ENCODE measurements at places on chromosomes 3 and 15.

GRCh38 chr3:182969277-182969676 is 11.1 kb downstream of the DCUN1D1 start:
- DNase-seq = no peak

DNA sequence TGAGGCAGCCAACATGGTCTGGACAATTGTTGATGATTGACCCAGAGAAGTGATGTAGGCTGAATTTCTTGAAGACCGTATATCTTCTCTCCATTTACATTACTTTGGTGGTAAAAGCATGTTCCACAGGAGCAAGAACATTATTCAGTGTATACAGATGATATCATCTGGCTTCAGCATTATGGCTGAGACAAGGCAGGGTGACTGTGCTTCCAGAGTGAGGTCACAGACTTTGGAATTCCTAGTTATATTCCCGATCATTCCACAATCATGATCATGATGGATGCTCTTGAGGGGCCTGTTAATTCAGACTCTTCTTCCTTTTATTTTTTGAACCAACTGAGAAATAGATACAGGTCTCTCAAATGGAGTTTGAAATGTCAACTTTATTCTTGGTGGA is 19.0 kb downstream of the PLS1 start:
- DNase-seq = no peak

GRCh38 chr3:8734908-8735307 is 1.3 kb downstream of the CAV3 start:
- DNase-seq = no peak

DNA sequence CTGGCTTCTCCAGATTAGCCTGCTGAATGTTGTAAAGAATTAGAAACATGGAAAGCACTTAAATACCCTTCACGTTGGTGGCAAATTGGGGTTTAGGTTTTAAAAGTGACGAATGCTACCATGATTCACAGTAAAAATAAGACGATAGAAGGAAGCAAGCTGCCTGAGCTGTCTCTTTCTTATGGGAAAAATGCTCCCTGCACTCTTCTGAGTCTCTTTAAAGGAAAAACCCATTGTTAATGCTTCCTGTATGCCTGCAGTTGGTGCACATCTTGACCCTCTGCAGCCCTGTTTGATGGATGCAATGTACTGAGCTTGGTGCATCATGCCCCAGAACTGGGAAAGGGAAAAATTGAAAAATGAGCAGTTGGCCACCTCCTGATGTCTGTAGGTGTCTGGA is 258.6 kb upstream of the RASGRP1 start:
- DNase-seq = no peak

DNA sequence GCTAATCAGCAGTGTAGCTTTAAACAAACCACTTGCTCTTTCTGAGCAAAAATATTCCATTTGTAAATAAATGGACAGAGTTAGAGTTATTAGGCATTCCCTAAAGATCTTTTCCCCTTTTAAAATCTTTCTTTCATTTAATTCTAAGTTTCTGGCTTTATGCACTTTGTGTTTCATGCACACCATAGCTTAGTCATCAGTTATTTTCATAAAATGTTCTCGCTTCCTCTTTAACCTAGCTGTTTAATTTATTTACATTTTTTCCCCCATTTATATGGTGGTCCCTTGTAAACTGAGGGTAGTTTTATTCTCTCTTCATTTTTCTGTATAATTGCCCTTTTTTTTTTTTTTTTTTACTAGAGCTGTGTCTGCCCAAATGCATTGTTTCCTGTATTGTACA is 315.0 kb upstream of the LRRFIP2 start:
- no peak for DNase-seq

DNA sequence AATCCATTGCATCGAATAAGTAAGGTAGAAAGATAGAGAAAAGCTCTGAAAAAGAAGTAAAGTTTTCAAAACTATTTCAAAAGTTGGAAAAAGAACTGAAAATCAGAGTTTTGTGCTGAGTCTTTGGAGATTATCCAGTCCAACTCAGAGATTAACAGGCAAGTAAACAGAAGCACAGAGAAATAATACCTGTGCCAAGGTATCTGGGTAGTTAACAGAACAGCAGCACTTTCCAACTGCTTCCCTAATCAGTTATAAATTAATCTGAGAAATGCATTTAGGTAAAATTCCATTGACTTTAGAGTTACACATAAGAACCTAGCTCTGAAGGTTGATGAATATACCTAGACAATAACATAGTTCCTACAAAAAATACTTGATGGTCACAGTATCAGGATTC is 355.3 kb downstream of the TBC1D5 start:
- DNase-seq = no peak

- DNase-seq = no peak
Observed at GRCh38 chr15:54428596-54428995, 450.4 kb downstream of the UNC13C start.

GRCh38 chr3:59820352-59820934 is 770.6 kb upstream of the CFAP20DC start:
- DNase-seq = no peak

DNA sequence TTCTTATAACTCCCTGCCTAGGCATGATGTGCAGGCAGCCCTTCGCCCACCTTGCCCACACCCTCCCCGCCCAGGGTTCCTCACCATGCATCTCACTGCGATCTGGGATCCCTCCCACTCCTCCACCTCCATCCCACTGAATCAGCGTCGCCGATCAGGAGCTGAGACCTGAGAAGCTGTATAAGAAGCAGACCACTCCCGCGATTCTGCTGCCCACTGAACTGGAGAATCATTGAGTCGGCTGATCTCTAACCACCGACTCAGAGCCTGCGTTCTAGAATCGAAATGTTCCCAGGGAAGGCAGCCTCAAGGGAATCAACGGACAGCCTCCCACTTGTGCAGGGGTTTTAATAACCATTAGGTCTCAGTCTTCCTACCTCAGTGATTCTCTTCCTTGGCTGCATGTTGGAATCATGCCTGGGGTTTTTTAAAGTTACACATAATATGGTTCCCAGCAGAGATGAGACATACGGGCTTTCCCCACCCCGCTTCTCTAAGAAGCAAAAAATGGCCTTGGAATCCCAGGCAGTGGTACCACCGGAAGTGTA is 60.2 kb downstream of the TMEM44 start:
- no peak for DNase-seq

- no peak for DNase-seq
Observed at GRCh38 chr3:13881536-13882410, 1.9 kb upstream of the WNT7A start.

- no peak for DNase-seq
Observed at GRCh38 chr3:151085227-151085888, at the start of gene MED12L. TSS of gene MED12L (plus strand) at chr3:151085664. CDS start at chr3:151086927, 1,263 bp downstream.

- DNase-seq = no peak
Observed at GRCh38 chr3:169128579-169128978, 534.9 kb downstream of the MECOM start.

DNA sequence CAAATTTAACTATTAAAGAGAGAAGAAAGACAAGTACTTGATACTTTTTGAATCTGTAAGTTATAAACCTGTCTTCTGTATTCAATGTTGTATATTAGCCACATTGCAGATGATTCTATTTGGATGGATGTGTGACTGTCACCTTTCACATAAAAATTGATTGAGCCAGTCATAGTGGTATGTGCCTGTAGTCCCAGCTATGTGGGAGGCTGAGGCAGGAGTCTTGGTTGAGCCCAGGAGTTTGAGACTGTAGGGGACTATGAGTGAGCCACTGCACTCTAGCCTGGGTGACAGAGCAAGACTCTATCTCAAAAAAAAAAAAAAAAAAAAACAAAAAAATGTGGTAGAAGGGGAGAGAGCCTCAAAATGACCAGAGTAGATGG is 12.3 kb downstream of the CACNA1D start:
- no peak for DNase-seq

- DNase-seq = no peak
Observed at GRCh38 chr15:38514601-38515000, 50.0 kb downstream of the RASGRP1 start.

DNA sequence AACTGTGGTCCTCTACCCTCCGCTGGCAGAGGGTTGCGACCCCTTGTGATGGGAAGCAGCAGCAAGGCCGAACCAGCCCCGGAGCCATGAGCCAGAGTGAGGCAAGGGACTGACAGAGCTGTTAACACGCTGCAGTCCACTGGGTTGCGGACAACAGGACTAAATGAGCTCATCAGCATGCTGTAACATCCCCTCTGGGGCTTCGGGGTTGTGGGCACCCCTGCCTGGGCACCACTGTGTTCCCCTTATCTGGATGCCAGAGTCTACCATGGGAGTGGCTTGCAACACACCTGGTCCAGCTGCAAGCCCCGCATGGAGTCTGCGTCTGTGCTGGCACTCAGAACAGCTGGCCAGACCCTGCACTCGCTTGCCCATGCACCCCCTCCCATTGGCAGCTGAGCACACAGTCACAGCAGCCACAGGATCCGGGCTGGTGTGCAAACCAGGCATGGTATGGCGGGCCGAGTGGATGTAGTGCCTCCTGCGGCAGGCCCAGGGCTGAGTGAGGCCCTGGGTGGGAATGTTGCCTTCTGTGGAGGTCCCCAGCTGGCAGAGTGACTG is 404.2 kb downstream of the PLCL2 start:
- DNase-seq = no peak

DNA sequence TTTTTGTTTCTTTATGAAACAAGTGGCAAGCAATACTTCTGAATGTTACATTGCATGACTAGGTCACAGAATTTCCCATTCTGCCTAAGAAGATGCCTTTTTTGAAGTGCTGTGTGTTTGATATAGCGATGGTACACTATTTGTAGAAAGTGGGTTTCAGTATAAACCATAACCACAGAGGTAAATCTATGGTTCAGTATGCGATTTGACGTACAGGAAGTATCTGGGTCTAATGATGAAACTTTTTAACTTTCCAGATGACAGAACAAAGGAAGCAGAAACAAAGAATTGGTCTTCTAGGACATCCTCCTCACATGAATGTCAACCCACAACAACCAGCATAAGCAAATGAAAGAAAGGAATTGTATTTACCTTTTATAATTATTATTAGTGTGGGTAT is 133.4 kb upstream of the BHLHE40 start:
- no peak for DNase-seq

GRCh38 chr15:88204584-88204983 is 52.0 kb downstream of the NTRK3 start:
- DNase-seq = no peak

DNA sequence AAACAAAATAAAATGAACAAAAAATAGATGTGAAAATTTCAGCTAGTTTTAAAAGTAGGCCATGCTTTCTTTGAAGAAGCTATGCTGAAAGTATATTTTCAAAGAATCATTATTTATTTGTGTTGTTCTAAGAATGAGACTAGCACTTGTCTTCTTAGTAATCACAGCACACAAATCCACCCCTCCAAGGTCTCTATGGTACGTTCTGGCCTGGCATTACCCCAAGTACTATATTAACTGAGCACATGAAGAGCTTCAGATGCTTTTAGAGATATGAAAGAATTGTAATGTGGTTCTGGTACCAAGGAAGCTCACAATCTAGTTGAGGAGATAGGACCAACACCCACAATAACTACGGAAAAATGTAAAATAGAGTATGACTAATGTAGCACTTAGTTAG is 416.5 kb downstream of the PLCL2 start:
- no peak for DNase-seq

GRCh38 chr15:55937040-55937439 is 56.4 kb downstream of the NEDD4 start:
- no peak for DNase-seq

DNA sequence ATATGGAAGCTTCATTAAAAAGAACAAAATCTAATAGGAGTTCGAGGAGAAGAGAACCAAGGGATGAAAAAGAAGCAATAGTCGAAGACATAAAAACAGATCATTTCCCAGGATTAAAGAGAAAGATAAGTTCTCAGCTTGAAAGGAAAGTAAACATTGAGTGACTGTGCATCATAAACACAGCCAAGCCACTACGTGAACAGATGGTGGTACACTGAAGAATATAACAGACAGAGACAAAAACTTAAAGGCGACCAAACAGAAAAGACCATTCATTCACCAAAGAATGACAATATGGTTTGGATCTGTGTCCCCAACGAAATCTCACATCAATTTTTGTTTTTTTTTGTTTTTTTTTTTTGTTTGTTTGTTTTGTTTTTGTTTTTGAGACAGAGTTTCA is 210.8 kb upstream of the LINGO1 start:
- DNase-seq = no peak

- no peak for DNase-seq
Observed at GRCh38 chr15:58771621-58772250, 634 bp downstream of the MINDY2 start.

DNA sequence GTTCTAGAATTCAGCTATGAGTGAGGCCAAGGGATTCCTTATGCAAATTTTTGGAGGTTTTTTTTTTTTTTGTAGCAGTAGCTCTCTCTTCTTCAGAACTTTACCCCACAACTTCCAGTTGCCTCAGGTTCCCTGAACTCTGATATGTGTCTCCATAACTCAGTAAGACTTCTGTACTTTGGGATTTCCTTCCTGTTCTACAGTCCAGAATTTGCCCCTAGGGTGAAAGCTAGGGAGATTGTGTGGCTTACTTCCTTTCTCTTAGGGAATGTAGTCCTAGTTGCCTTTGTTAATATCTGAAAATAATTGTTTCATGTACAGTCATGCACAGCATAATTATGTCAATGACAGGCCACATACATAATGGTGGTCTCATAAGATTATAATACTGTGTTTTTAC is 30.8 kb downstream of the LRRC28 start:
- no peak for DNase-seq

GRCh38 chr3:69842789-69843188 is 103.5 kb downstream of the MITF start:
- no peak for DNase-seq

- no peak for DNase-seq
Observed at GRCh38 chr15:48109856-48110531, 10.8 kb upstream of the SLC24A5 start.

GRCh38 chr3:81218023-81218422 is 543.4 kb downstream of the GBE1 start:
- no peak for DNase-seq

DNA sequence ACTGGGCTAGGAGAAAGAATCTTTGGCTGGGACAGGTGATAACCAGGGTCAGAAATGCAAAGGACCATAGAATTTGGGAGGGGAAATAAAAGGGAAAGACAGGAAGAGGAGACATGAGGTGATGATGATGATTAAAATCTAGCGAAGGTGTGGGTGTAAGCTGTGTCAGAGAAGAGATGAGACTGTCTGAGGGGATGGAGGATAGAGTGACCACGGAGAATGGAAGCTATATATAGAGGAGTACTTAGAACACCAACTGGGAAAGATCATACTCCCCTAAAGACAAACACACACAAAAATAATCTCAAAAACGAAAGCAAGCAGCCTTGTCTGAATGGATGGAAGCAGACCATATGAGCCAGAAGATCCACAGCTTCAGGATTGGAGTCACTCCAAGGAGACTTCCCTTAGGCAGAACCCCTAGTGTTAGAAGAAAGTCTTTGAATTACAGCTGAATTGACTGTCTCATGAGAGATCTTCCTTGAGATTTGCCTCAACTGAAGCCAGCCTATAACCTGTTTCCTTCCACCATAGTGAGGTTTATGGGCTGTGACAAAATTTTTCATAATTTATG is 115.2 kb upstream of the DAZL start:
- DNase-seq = no peak

GRCh38 chr15:78312536-78312935 is 13.1 kb upstream of the SKIC8 start:
- no peak for DNase-seq

- no peak for DNase-seq
Observed at GRCh38 chr3:120274739-120275167, 10.3 kb downstream of the GPR156 start.

GRCh38 chr3:1381647-1382036 is 288.8 kb downstream of the CNTN6 start:
- no peak for DNase-seq

- no peak for DNase-seq
Observed at GRCh38 chr3:52289338-52289746, 1.7 kb downstream of the GLYCTK start.

- no peak for DNase-seq
Observed at GRCh38 chr3:46416125-46416810, 9.2 kb downstream of the CCRL2 start.

- no peak for DNase-seq
Observed at GRCh38 chr3:46356276-46356675, 2.4 kb downstream of the CCR2 start.

Measured in stimulated activated CD4-positive, alpha-beta T cell treated with anti-CD3 and anti-CD28 coated beads, Interleukin-2, amount 100 ng/mL, for 4 hours (primary cell).